ENCODE measurements at places on chromosomes 1 and 21.

GRCh38 chr1:199759268-199759730 is 268.2 kb upstream of the NR5A2 start:
- no peak for DNase-seq

DNA sequence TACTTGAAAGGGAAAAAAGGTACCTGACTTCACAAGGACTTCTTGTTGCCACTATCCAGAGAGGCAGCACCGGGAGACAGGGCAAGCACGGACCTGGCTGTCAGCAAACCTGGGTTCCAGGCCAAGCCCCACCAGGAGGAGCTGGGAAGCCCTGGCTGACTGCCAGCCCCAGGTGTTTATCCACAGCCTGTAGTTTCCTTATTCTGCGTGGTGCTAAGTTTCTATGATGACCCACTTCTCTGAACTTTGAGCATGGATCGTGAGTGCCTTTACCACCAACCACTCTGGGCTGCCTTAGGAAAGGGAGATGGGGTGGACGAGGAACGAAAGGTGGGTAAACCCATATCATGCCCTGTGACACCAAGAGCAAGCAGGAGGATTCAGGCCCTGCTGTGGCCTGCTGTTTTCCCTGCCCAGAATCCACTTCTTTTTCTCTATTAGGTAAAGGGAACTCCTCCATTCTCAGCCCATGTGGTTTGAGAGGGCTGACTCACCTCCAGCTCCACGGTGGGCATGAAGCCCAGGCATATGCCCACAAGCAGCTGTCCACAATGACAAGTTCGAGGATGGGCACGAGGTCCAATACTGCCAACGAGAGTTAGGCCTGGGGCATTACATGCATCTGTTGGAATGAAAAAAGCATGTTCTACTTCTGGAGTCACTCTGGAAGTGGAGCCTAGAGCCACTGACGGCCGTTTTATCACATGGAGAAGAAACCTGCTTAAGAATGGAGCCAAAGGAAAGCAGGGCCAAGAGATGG is 20.3 kb downstream of the TSPAN2 start:
- DNase-seq = no peak

- DNase-seq = no peak
Measured at GRCh38 chr1:89990976-89991831, 3.7 kb upstream of the ZNF326 start.

DNA sequence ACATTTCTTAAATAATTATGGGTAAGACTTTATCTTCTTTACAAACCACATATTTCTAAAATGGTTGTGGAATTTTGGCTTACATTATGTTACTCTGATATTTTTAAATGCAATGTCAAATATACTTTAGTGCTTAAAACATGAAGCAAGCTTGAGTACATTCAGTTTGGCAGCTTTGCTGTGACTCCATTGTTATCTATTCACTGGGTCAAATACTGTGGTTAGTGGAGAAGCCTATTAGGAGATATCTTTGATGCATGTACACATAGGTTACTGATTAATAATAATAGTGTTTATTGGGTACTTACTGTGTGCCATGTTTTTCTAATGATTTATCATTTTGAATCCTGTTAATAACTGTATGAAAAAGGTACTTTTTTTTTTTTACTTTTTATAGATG is 520.4 kb upstream of the B3GALT2 start:
- DNase-seq = no peak

- no peak for DNase-seq
Measured at GRCh38 chr1:26119892-26120608, 8.4 kb downstream of the PDIK1L start.
